ENCODE measurements at places on chromosomes 3 and 15.
A peak's percentile ranks its signal among the peaks of the same experiment; 100 is the strongest.

- DNase-seq: no peak
Observed at GRCh38 chr3:32256206-32256605, 17.7 kb downstream of the CMTM8 start.

- no peak for DNase-seq
Observed at GRCh38 chr3:71146673-71147072, 436.9 kb downstream of the FOXP1 start.

DNA sequence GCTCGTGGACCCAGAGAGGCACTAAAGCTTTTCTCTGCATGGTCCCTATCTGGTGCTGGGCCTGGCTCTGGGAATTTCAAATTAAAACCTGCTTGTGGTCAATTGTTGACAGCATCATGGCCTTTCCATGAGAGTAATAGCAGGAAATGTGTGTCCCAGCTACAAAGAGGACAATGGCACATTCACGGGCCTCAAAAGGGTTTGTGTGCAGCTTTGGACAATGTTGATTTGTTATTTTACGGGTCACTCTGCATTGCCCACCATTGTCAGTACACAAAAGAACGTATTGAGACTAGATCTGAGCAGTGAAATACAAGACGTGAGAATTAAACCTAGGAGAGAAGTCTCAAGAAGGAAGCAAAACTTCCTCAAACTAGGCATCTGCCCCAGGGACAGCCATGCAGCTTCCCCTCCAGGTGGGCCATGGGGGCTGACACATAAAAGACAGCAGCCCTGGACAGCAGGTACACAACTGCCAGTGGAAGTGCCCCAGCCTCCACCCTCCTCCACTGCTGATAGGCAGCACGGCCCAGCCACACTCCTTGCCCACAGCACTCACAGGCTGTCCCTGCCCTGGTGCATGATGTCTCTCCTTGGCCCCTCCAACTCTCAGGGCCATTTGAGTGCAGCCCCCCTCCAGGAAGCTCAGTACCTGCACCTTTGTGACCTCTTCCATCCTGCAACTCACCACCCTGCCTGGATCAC is 15.9 kb upstream of the LTF start:
- no peak for DNase-seq

DNA sequence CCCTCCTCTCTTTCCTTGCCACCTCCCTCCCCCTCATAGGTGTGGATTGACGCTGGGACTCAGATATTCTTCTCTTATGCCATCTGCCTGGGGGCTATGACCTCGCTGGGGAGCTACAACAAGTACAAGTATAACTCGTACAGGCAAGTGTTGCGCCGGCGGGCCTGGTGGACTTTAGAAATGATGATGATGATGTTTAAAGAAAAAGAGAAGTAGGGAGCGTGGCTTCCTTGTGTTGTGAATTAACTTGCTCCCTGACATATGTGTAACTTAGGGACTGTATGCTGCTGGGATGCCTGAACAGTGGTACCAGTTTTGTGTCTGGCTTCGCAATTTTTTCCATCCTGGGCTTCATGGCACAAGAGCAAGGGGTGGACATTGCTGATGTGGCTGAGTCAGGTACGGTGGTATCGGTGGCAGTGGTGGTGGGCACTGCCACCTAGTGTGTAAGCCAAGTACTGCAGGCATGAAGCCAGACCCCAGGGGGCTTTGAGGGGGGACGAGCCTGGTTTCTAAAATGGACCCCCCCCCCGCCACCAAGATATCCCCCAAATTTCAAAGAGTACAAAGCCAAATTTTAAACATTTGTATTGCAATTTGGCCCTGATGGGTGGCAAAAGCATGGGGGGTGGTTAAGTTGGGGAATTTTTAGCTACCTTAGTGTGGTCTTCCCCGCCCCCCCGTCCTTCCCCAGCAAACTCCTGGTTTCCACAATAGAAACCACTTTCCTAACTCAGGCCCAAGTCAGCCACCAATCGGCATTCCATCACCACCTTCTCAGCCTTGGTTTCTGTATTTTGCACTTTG is 65.6 kb downstream of the SLC6A6 start:
- peak; percentile 64 for DNase-seq

GRCh38 chr3:111691293-111691909 is 96.3 kb upstream of the ZBED2 start:
- no peak for DNase-seq

DNA sequence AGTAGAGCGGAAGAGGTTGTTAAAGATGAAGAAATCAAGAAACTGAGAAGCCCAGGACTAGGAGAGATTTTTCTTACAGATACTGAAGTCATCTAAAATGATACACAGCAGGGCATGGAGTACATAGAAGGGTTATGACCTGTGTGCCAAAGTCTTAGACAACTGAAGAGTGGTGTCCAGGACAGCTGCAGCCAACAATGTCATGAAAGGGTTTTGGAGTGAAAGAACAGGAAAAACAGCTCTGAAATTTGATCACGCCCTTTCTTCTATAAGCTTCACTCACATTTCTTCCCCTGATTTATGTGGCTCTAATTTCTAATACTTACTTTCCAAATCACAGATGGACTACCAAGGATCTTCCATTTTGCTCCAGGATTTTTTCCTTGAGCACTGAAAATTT is 3.0 kb downstream of the CFAP20DC start:
- no peak for DNase-seq

DNA sequence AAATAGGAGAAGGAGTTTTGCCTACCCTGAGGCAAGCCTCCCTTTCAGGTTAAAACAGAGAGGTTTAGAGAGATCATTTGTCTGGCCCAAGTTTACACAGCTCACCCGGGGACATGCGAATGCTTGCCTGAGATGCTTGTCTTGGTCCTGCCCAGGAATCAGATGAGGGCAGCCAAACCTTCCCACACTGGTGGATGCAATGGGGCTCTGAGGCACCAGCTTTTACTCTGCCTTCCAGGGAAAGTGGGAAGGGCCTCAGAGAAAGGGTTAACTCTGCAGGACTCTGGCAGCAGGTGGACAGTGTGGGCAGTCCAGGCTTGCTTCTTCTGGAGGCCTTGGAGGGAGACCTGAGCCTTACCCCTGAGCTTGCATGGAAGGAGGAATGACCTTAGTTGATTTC is 90.0 kb downstream of the LRRK1 start:
- DNase-seq: no peak

DNA sequence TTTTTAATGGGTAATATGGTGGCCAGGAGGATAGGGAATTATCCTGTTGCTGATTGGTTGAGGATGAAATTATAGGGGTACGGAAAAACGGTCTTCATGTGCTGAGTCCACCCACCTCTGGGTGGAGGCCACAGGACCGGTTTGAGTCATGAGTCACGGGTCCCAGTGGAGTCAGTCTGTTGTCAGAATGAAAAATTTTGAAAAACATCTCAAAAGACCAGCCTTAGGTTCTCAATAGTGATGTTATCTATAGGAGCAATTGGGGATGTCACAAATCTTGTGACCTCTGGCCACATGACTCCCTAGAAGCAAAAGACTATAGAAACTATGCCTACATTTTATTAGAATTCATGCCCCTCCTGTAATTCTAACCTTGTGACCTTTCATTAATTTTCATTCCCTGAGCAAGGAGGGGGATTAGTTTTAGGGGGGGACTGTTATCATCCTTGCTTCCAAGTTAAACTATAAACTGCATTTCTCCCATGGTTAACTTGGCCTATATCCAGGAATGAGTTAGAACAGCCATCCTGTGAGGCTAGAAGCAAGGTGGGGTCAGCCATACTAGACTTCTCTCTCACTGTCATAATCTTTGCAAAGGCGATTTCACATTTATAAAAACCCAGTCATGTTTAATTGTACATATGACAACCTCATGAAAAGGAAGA is 101.2 kb downstream of the TCF12 start:
- DNase-seq: no peak

DNA sequence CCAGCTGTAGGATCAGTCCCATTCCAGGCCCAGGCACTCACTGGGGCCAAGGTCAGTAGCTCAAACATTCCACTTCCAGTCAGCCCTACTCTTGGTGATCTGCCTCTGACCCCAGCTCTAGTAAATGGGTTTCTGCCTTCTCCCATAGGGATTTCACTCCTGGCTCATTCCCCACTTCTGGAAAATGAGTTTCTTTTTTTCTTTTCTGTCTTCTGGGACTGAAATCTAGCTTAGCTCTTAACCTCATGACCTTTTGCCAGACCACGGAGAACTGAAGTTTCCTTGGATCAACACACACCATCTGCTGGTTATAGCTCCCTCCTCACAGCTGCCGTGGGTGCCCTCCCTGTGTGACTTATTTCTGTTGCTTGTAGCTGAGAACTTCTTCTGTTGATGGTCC is 21.3 kb downstream of the MME start:
- no peak for DNase-seq

- DNase-seq: no peak
Observed at GRCh38 chr3:67288466-67289106, 290.5 kb downstream of the KBTBD8 start.

DNA sequence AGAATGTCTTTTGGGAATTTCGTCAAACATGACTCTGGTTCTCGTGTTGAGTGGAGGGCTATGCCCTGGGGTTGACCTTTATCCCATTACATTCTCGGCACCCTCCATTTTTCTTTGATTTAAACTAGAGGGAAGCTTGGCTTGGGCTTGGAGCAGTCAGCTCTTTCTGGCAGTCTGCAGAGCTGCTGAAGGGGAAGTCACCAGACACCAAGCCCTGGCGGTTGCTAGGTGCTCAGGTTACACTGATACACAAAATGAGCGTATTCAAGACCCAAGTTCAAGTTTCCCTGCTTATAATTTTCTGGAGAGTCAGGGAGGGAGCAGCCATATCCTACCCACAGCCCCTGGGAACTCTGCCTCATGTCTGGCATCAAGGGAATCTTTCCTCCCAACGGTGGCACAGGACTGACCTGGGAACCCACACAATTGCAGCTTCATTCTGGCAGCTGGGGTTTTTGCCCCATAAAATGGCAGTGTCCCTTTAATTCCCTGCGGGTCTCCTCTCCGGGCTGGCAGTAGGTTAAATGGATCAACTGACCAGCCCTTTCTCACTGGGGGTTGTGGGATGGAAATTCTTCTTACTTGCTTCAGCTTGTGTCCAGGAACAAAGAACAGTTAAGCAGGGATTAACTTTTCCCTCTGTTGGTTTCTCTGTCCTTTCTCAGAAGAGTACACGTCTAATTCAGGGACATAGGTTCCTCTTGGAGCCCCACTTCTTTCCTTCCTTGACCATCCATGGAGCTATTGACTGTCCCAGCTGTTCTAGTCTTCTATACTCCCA is 110.0 kb upstream of the DLG1 start:
- DNase-seq: no peak

- no peak for DNase-seq
Observed at GRCh38 chr3:146145642-146146041, 15.3 kb downstream of the PLOD2 start.

- no peak for DNase-seq
Observed at GRCh38 chr15:74904190-74904805, 2.4 kb downstream of the FAM219B start.

GRCh38 chr15:62853841-62854225 is 188.7 kb upstream of the TPM1 start:
- DNase-seq: no peak

- DNase-seq: no peak
Observed at GRCh38 chr3:136142592-136142991, 53.5 kb downstream of the MSL2 start.

GRCh38 chr3:124516333-124516732 is 213.9 kb upstream of the UMPS start:
- DNase-seq: no peak

DNA sequence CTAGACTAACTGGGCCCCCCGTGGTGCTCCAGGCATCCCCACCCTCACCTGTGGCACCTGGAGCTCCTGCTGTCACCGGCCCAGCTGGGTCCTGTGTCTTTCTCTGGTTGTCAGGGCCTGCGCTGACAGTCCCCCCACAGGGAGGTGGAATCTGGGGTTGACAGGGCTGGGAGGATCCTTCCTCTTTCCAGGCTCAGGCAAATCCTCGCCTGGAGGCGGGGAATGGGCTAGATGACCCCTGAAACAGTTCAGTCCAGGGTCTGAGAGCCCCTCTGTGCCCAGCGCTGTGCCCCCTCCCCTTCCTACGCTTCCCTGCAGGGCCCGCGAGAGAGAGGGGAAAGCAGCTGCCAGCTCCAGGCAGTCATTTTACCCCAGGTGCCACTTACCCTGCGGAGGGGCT is 50.1 kb upstream of the MCF2L2 start:
- no peak for DNase-seq

DNA sequence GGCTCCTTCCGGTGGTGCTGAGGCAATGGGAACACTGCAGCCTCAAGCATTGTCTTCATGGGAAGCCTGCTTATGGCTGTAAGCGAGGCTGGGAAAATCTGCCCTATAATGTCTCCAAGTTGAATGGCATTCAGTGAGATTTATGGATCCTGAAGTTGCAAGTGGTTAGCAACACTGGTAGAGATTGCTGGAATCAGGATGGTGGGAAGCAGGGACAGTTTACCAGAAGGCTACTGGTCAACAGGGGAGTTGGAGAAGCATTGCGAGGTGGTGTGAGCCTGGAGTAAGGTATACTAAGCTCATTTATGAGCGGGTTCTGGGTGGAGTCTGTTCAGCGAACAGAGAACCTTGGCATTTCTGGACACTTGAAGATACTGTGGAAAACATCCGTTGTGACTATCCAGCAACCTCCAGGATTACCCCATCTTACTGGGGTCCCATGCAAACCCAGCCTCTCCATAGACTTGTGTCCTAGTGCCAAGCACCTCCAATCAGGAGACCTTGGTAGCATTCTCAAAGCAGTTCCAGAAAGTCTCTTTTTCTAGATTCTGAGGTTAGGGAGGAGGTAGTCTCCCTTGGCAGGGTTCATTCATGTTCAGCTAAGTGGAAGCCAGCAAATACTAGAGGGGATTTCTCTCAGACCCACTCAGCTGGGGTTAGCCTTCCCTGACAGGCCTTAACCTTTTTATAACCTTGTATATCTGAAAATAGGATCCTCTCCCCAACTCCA is 7.3 kb downstream of the RPSA start:
- no peak for DNase-seq

GRCh38 chr3:13023971-13024764 is 49.1 kb downstream of the IQSEC1 start:
- no peak for DNase-seq

- no peak for DNase-seq
Observed at GRCh38 chr3:31802981-31803740, 177.9 kb downstream of the OSBPL10 start.

DNA sequence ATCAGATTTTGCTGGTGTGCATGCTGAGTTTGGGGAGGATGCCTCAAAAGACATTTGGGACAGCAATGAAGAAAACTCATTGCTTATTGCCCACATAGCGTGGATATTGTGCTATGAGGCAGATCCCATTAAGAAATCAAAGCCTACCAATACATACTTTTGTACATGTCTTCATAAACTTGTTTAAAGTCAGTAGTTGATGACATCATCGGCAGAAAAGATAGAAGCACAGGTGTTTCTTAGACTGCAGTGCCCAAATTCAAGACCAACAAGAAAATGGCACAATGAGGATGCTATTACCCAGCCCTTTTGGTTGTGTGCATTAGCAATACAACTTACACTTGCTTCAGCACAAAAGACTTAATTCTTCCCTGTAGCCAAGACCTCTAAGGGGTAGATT is 428.7 kb upstream of the RARB start:
- DNase-seq: no peak
